ENCODE measurements at places on chromosomes 16 and 17. TPM values are rescaled to one million over a fixed set of nuclear protein-coding genes. Genes with fewer than 3 reads are reported as not detected.

DNA sequence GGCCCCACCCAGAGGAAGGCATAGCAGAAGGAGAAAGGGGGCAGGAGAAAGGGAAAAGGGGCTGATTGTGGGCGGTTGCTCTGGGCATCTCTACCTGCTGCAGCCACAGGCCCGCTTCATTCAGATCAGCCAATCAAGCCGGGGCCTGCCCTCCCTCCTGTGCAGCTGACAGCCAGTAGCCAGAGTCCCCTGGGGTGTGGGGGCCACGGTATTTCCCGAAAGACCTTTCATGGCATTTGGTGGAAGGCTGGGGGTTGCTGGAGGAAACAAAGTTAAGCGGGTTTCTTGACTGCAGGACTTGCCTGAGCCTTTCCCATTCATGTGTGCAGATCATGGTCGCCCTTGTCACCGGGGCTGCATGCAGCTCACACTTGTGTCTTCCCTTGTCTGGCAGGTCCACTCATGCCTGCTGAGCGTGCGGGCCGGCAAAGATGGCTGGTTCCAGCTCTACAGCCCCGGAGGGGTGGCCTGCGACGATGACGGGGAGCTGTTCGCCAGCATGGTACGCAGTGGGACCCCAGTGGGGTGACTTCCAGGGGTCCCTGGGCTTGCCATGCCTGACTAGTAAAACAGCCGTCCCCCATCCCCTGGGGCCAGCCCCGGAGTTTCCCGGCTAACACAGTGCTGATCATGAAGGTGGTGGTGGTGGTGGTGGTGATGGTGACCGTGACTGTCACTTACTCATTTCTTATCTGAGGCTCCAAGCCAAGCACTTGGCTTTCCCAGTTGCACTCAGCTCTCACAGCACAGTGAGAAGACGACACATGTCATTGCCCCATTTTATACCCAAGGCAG is 82.7 kb upstream of the PLCG2 start:
- H3K27ac ChIP-seq: no peak overlapping the region
- H3K27me3 ChIP-seq: no peaks in the 10 kb centered on the region
- no peak for DNase-seq
- no peak overlapping the region for H3K4me3 ChIP-seq
- H3K36me3 ChIP-seq: peaks cover 31% of the 10 kb centered on the region
- H3K4me1 ChIP-seq: no peaks in the 10 kb centered on the region

DNA sequence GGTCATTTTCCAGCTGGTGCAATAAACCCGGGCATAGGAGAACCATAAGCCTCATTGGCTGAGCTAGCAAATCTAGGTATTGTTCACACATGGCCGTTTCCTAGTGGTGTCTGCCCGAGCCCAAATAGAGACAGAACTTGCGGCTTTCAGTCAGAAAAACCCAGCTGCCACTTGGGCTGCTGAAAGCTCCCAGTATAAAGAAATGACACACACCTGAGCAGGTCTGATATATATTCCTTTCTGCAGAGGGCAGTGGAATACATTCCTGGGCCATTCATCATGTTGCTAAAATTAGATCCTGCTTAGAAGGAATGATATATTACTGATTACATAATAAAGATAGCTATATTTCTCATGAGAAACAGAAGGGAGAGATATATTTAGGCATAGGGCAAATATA is 83.9 kb upstream of the IRX5 start:
- H3K36me3 ChIP-seq: no peaks in the 10 kb centered on the region
- H3K27ac ChIP-seq: no peak overlapping the region

- DNase-seq: peak; percentile 14
- H3K4me1 ChIP-seq: peaks cover 44% of the 10 kb centered on the region
- H3K36me3 ChIP-seq: no peaks in the 10 kb centered on the region
- peak overlapping the region; percentile 46 for H3K4me3 ChIP-seq
- no peak overlapping the region for H3K27ac ChIP-seq
Observed at GRCh38 chr16:85947230-85948137, 48.5 kb downstream of the IRF8 start.

The CCR7 gene
- 340 TPM for total RNA-seq

The ATP6V0A1 gene
- total RNA-seq: 14.8 TPM

DNA sequence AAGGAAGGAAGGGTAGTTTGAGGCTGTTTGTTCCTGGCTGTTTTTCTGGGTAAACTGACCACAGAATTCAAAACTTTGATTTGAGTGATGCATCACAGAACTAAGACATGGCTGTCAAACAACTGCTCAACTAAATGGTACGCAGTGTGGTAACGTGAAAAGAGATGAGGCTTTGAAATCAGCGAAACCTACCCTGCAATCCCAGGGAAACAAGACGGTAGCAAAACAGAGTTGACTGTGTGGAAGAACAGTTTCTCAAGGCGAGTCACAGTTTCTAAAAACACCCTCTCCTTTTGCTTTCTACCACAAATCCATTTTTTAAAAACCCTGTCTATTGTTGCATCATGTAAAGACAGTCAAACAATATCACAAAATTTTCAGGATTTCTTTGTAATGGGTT is 156.0 kb upstream of the MAF start:
- no peak overlapping the region for H3K27ac ChIP-seq
- H3K27me3 ChIP-seq: peaks cover 3% of the 10 kb centered on the region
- H3K4me3 ChIP-seq: no peak overlapping the region
- no peaks in the 10 kb centered on the region for H3K36me3 ChIP-seq
- H3K4me1 ChIP-seq: peaks cover 7% of the 10 kb centered on the region

The TBC1D3B gene
- 6.1 TPM for total RNA-seq

- H3K36me3 ChIP-seq: peaks cover 71% of the 10 kb centered on the region
- peak; percentile 84 for DNase-seq
- H3K4me3 ChIP-seq: no peak overlapping the region
- peaks cover 43% of the 10 kb centered on the region for H3K4me1 ChIP-seq
Observed at GRCh38 chr17:42337442-42337841, 49.1 kb downstream of the STAT5A start.

DNA sequence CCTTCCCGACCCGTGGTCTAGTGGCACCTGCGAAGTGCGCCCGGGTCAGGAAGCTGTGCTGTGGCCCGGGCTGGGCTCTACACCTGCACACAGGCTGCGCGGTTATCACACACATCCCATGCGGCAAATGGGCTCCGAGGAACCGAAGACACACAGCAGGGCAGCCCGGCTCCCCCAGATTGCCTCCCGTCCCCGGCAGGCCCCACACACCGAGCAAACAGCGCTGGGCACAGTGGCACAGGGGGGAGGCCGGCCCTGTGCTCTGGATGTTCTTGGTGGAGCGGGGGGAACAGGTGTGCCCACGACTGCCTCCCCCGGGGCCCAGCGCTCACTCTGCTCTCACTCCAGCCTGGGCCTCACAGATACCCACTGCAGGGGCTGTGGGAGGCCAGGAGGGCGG is 28.9 kb upstream of the PABPN1L start:
- no peaks in the 10 kb centered on the region for H3K27me3 ChIP-seq
- no peak overlapping the region for H3K27ac ChIP-seq
- no peaks in the 10 kb centered on the region for H3K36me3 ChIP-seq
- DNase-seq: no peak
- no peak overlapping the region for H3K4me3 ChIP-seq
